ENCODE measurements at places on chromosomes 7 and 10.

- no peak for DNase-seq
Measured at GRCh38 chr10:5971315-5971832, 6.0 kb downstream of the IL15RA start.

DNA sequence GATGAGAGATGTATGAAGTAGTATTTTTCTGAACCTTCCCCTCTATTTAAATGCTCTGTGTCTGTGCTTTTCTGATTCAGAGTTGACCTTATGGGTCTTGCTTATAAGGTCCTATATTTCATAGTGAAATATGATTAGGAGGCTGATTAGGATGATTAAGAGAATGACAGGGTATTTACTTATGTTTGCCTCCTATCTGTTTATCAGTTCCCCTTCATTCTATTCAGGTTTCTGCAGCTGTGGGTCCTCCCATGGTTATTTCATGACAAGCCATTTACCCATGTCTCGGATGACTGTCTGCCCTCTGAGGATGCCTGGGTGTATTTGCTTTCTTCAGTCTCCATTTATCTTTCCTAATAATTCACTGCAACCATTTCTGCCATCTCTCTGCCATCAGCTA lies 16.9 kb downstream of the RPA3 start:
- no peak for DNase-seq

- no peak for DNase-seq
Measured at GRCh38 chr10:123538401-123539320, 127.5 kb upstream of the GPR26 start.

DNA sequence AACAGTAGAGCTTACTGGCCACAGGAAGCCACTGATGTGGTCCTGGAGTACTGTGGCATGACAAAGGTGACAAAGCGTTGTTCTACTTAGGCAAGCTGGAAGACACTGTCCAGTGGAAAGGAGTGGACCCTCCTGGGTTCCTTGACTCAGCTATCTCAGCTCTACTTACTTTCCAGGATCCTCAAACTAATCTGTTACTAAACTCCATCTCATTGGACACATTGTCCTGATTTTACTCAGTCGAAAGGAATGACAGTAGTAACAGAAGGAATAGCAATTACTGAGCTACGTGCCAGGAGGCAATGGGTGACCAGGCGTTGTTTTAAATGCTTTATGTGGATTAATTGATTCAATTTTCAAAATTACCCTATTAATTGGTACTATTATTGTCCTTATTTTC lies 41.6 kb downstream of the ABLIM1 start:
- DNase-seq, result no peak

GRCh38 chr10:49107111-49107886 lies 8.0 kb downstream of the VSTM4 start:
- no peak for DNase-seq

- no peak for DNase-seq
Measured at GRCh38 chr10:110496553-110497437, 912 bp upstream of the DUSP5 start.

DNA sequence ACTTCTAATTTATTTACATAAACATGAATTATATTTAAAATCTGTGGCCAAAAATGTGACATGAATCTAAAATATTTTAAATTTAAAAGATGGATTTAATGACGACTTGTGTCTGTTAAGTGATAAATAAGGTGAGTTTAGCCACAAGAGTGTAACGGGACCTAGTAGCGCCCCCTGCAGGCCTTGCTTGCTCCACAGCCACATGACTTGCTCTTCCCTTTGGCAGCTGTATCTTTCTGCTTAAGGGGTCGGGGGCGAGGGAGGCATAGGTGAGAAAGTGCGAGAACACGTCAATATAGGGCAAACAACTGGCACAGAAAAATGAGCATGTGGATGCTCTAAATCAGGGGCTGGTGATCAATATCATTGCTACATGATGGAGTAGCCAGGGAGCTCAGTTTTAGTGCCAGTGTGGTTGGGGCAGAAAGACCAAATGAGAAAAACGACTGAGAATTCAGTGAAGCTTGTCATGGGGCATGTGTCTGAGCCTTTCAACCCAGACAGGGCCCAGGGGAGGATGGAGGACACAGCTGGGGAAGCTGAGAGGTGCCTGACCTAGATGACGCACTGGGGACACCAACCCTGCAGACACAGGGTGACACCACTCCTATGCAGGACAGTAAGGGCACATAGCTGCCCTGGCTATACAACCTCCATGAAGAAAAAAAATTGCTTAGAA lies 49.8 kb downstream of the PAXIP1 start:
- DNase-seq, result peak; percentile 23

DNA sequence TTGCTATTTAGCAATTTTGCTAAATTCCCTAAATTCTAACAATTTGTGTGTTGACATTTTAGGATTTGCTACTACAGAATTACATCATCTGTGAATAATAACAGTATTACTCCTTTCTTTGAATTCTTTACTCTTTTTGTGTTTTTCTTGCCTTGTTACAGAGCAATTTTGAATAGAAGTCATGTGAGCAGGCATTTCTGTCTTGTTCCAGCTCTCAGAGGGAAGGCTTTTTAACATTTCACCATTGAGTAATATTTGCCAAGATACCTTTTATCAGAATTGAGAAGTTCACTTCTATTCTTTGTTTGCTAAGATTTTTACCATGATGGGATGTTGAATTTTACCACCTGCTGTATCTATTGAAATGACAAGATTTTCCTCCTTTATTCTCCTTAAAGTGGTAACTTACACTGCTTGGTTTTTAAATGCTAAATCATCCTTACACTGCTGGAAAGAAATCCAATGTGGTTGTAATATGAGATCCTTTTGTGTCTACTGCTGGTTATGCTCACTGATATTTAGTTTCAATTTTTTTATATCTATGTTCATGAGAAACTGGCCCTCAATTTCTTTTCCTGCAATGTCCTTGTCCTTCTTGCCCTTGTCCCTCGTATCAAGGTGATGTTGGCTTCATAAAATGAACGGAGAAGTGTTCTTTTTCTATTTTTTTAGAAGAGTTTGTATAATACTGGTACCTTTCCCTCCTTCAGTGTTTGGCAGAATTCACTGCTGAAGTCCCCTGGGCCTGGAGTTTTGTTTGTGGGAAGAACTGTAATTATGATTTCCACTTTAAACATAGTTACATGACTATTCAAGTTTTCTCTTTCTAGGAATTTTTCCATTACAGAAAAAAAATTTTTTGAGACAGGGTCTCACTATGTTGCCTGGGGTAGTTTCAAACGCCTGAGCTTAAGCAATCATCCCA lies 50.3 kb upstream of the ATP6V0A4 start:
- DNase-seq, result no peak

All from fibroblast of the conjunctiva (primary cell).